T-helper 22 cell (primary cell): ENCODE measurements at places on chromosomes 16 and 17.

- DNase-seq: no peak
Measured at GRCh38 chr16:58970775-58971174, 236.7 kb upstream of the GOT2 start.

DNA sequence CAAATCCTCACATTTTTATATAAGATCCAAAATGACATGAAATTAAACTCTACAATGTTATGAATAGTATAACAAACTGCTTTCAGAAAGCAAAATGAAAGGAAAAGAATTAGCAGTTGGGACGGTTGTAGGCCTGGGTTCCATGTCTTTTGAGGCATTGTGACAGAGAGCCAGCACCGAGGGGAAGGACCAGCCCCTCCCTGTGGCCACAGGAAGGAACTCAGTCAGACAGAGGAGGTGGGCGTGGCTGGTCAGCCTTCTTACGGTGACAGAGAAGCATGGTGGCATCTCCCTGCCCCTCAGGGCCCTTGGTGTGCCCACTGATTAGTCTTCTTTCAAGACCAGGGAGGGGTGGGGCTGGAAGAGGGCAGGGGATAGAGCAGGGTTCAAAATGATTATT lies 5.7 kb downstream of the ZNF319 start:
- DNase-seq: no peak

DNA sequence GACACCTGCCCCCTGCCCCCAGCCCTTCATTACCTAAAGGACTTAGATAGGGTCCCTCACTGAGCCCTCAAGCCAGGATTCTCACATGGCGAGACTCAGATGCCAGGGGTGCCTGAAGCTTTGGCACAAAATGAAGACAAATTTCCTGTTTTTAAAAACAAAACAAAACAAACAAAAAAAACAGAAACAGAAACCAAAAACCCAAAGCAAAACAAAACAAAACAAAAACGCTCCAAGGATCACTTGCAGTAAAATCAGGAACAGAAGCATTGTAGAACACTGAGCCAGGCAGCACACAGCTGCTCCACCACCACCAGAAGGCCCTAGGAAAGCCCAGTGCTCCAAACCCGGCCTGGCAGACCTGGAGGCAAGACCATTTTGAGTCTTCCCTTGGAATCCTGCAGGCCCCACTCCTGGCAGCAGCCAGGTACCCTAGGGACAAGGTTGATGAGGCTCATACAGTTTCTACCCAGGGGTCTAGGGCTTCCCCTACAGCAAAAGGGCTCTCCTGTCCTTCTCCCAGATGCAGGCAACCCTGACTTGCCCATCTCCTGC lies 20.8 kb downstream of the MYO18A start:
- no peak for DNase-seq

GRCh38 chr16:47984669-47985068 lies 171.1 kb downstream of the ABCC12 start:
- no peak for DNase-seq

DNA sequence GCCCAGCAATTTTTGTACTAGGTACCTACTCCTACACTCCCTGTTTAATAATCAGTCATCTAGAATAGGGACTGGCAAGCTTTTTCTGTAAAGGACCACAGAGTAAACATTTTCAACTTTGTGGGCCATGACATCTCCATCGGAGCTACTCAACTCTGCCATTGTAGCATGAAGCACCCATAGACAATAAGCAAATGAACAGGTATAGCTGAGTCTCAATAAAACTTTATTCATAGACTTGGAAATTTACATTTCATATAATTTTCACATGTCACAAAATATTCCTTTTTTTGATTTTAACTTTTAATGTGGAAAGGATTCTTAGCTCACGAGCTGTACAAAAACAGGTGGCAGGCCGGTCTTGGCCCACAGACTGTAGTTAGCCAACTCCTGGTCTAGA lies 345.8 kb downstream of the SOX9 start:
- no peak for DNase-seq

- no peak for DNase-seq
Measured at GRCh38 chr16:75416904-75417565, 16.3 kb downstream of the CFDP1 start.

- DNase-seq: no peak
Measured at GRCh38 chr16:2236337-2237101, at the start of gene DNASE1L2. TSS of gene DNASE1L2 (plus strand) at chr16:2236444. CDS start at chr16:2236817, 373 bp downstream.

GRCh38 chr16:65406116-65406515 lies 284.3 kb upstream of the CDH11 start:
- no peak for DNase-seq

DNA sequence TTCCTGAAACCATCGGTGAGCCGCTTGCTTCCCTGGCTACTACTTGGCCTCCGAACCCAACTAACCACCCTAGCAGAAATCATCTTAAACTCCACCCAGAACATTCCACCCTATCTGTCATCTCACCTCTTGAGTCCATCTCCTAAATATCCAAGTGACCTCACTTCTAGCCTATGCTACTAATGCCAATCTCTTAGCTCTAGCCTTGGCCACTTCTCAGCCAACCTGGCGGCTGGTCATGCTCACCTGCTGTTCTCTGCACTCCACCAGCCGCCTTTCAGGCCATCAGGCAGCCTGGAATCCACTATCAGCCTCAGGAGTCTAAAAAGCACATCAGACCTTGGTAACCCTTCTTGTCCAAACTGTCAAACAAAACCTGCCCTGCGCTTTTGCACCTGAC lies 11.9 kb upstream of the CYTH1 start:
- DNase-seq: no peak

- DNase-seq: no peak
Measured at GRCh38 chr17:81150377-81151077, 14.8 kb upstream of the PVALEF start.

DNA sequence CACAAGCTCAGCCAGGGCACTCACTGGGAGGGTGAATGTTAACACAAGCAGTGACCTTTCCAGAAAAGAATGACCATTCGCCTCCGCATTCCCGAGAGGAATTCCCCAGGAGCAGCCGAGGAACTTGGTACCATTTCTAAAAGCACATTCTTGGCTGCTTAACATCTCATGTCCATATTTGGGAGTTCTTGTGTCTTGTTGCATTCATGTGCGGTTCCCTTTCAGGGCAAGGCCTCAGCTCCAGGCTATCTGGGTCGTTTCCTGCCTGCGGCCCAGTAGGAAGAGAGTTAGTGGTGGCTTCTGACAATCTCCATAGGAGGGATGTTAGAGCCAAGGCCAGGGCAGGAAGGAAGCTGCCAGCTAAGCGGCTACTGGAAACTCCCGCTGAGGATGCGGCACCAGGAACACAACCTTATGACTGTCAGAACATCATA lies 27.8 kb upstream of the MEAK7 start:
- DNase-seq: no peak

- no peak for DNase-seq
Measured at GRCh38 chr17:71809537-71809936, 311.3 kb upstream of the SOX9 start.

- no peak for DNase-seq
Measured at GRCh38 chr16:3696425-3697218, 20.7 kb downstream of the TRAP1 start.

GRCh38 chr17:74332017-74332650 lies 6.1 kb downstream of the KIF19 start:
- no peak for DNase-seq

GRCh38 chr16:13997933-13998332 lies 73.2 kb upstream of the MRTFB start:
- DNase-seq: no peak

GRCh38 chr17:28334666-28335200 lies 539 bp downstream of the IFT20 start:
- no peak for DNase-seq

DNA sequence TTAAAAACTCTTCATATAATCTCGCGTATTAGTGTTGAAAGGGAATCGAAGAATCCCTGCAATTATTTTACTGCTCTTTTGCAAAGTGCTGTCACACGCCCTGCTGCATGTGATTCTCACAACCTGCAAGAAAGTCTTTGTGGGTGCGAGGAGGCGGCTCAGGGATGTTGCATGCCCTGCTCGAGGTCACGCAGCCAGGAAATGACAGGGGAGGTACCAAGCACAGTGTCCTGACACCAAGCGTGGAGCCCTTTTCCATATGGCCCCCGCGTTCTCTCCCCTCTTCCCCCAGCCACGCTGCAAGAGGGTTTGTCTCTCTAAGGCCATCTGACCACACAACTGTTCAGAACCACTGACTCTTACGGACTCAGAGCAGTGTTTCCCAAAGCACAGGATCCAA lies 37.6 kb downstream of the OR3A1 start:
- DNase-seq: no peak

DNA sequence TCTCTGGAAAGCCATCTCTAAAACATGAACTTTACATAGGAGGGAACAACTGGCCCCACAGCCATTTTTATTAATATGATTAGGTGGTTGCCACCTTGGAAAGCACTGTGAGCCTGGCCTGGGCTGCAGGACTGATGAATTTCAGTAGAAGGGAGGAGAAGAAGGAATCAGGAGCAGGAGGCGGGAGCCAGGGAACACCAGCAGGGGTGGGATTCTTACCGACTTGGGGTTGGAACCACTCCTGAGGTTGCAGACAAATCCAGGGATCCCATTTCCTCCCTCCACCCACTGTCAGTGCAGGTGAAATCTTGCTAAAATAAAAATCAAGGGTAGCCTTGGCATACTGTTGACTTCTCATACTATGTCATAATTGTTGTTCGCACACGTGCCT lies 16.9 kb upstream of the MAP3K14 start:
- DNase-seq: no peak

DNA sequence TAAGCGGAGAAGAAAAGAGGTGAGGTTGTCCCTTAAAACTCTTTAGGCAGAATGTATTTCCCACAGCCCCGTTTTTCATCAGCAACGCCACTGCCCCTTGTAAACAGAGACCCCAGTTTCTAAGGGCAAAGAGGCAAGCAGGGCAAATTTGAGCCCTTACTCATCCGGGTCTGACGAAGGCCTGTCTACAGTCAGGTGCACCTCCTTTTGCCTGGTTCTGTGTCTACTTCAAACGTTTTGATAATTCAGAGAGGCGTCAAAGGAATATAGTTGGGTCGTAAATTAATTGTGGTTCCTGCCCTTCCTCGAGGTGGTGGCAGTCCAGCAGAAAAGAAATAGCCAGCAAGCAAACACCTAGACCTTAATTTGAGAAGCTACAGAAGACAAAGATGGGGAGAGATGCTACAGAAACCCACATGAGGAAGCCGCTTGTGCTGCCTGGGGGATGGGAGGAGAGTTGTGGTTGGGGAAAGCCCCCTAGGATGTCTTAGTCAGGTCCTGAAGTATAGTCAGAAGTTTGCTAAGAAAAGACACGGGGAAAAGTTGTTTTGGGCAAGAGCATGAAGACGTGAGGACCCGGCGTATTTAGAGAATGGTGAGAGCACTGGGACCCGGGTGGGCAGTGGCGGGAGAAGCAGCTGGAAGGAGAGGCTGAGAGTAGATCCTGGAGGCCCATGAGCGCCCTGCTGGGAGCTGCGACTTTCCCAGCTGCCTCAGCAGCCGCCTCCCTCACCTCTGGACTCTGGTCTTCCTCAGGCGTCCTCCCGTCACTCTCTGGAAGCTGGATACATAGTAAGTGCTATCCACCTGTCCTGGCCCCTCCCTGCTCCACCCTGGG lies 2.4 kb downstream of the FBRS start:
- DNase-seq: peak; percentile 78

GRCh38 chr17:30256756-30257506 lies 21.4 kb upstream of the SLC6A4 start:
- DNase-seq: no peak
